ENCODE measurements at places on chromosomes 16 and 17.

GRCh38 chr16:580946-581498 is 8.8 kb upstream of the RAB40C start:
- no peak for DNase-seq

GRCh38 chr17:6940186-6940649 is 55.6 kb upstream of the ALOX12 start:
- no peak for DNase-seq

- no peak for DNase-seq
These were observed 8.2 kb downstream of the PRKCA start for GRCh38 chr17:66310528-66311148.

GRCh38 chr17:73069164-73069770 is 23.2 kb downstream of the SLC39A11 start:
- no peak for DNase-seq

- no peak for DNase-seq
These were observed 1.5 kb downstream of the MGAT5B start for GRCh38 chr17:76869496-76870376.

- DNase-seq: no peak
These were observed 33.5 kb downstream of the GRIN2C start for GRCh38 chr17:74825952-74826719.

GRCh38 chr17:52536489-52536888 is 378.0 kb upstream of the CA10 start:
- no peak for DNase-seq

GRCh38 chr17:29584452-29585079 is 4.9 kb downstream of the GIT1 start:
- DNase-seq: no peak

DNA sequence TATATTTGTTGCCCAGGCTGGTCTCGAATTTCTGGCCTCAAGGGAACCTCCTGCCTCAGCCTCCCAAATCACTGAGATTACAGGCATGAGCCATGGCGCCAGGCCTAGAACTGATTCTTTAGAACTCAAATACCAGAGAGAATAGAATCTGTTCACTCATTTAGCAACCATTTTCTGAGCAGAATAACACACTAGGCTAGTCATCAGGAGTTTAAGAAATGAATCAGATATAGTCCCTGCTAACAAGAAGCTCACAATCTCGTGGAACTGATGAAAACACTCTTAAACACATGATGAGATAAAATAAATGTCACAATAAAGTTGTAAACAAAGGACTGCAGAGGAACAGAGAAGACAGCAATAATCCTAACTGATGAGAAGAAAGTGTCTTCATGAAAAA is 55.8 kb upstream of the ADCY9 start:
- DNase-seq: no peak

DNA sequence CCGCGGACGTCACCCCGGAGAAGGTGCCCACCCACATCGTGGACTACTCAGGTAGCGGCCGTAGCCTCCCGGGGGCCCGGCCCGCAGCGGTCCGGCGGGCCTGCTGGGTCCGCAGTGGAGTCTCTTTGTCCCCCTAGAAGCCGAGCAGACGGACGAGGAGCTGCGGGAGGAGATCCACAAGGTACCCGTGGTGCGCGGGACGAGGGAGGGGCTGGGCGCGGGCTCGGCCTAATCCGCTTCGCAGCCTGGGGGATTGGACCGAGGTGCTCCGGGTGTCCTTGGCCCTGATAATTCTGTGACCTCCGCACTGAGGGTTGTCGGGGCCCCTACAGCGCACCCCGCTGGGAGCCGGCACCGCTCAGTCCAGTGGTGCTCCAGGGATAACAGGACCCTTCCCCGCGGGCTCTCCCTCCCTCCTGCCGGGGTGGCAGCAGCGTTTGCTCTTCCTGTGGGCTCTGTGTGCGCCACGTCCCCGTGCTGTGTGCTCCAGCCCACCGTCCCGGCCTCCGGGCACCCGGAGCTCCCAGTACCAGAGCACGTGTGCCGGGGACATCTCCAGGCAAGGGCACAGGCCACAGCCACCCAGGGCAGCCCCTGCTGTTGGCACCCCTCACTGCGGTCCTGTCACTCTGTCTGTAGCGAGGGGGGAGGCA is 713 bp downstream of the RHOT2 start:
- DNase-seq: no peak

DNA sequence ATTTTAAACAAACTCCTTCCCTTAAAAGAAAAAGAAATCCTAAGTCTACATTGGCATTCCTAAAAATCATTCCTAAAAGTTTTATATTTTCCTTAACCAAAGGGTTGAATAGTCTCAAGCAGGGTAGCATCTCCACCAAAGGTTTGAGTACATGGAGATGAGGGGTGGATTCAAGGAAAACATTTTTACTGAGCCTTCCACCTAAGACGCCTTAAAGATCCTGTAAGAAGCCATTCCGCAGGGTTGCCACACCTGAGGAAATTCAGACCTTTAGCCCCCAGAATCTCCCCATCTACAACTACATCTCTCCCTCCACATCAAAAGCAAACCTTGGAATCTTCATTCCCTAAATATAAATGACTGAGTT is 7.7 kb upstream of the AKTIP start:
- no peak for DNase-seq

DNA sequence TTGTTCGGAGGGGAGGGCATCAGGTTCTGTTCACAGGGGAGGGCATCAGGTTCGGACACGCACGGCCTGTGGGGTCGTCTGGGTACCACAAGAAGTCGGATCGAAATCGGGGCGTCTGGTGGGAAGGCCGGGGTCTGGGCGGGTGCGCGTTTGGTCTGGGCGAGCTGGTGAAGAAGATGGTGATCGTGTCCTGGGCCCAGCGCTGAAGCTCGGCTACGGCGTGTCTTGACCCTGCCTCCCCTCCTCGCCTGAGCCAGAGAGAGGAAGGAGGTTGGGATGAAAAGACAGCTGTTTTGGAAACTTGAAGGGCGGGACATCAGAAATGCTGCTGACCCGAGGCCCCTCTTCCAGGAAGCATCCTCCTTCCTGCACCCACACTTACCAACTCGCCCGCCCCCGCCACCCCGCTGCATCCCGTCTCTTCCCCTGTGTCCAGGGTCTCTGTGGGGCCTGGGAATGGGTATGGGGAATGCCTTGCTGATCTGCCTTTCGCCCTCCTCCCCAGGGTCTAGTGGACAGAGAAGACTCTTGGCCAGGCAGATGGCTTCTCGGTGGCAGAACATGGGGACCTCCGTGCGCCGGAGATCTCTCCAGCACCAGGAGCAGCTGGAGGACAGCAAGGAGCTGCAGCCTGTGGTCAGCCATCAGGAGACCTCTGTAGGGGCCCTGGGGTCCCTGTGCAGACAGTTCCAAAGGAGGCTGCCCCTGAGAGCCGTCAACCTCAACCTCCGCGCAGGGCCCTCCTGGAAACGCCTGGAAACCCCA is 498 bp downstream of the PIMREG start:
- DNase-seq: no peak

DNA sequence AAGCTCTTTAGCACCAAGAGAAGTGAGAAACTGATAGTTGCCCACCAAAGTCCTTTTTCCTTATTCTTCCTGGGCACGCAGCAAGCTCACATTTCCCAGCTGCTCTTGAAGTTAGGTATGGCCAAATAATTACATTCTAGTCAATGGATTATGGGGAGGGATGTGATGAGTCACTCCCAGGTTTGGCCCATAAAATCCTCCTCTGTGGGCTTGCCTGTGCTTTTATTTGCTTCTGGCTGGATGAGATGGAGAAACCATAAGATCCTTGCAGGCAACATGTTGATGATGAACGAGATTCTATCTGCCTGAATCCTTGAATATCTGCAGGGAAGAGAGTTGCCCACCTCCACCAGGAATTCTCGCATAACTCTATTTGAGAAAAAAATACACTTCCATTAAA is 568.3 kb upstream of the SALL1 start:
- DNase-seq: no peak

GRCh38 chr16:62732092-62732491 is 695.9 kb upstream of the CDH8 start:
- DNase-seq: no peak

- DNase-seq: no peak
These were observed 11.8 kb downstream of the DNAJA2 start for GRCh38 chr16:46961373-46962353.

GRCh38 chr17:40224718-40225550 is 5.8 kb downstream of the WIPF2 start:
- DNase-seq: no peak

DNA sequence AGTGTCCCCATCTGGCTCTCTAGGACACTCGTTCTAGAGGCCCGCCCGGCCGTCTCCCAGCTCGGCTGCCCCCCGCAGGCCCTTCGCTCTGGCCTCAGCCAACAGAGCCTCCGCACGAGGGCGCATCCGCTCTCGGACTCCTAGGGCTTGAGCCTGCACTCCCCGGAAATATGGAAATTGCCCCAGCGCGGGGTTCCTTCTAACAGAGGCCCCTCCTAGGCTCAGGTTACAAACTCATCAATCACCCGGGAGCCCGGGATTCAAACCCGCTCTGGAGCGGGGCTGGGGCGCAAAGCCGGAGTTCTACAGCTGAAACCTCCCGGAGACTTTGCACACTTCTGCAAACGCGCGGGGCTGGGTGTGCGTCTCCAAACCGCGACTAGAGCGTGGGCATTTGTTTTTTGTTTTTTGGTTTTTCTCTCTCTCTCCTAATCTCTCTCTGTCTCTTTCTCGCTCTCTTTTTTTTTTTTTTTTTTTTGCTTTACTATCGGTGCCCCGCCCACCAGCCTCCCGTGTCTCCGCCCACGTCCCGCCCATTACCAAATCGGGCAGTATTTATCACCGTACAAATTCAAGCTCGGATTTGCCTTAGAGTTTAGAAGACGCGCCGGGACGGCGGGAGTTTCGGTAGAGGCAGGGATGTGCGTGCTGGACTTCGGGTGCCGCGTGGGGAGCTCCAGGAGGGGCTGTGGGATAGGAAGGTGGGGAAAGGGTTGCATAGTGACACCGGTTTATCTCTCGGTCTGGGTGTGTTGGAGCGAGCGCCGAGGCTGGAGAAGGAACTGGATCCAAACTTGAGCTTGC is 2.4 kb upstream of the FOXL1 start:
- DNase-seq: peak; percentile 92

GRCh38 chr17:12118617-12119016 is 97.9 kb downstream of the MAP2K4 start:
- DNase-seq: no peak

DNA sequence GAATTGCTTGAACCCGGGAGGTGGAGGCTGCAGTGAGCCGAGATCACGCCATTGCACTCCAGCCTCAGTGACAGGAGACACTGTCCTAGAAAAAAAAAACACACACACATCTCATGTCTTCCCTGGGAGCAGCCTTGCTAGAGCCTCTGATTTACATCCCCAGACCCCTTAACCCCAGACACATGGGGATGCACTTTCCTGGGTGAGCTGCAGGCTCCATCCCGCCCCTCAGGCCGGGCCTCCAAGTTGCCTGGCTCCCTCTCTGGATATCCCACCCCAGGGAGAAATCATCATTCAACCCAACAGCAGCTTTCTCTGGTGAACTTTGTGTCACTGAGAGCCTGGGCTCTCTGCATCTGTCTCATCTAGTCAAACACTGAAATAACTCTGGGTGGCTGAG is 21.5 kb downstream of the SRL start:
- DNase-seq: no peak

- no peak for DNase-seq
These were observed 593.8 kb downstream of the MAF start for GRCh38 chr16:79006765-79007164.

GRCh38 chr17:42019509-42020404 is at the start of gene NKIRAS2:
Gene NKIRAS2, plus strand, starts transcription at chr17:42020090. Its CDS starts 1,488 bp downstream, at chr17:42021578.
- peak; percentile 68 for DNase-seq

- no peak for DNase-seq
These were observed 8.7 kb downstream of the MSL1 start for GRCh38 chr17:40130352-40131042.

GRCh38 chr17:65819810-65820209 is 258.4 kb upstream of the AXIN2 start:
- no peak for DNase-seq

GRCh38 chr16:85384833-85385462 is 228.2 kb upstream of the GSE1 start:
- no peak for DNase-seq

GRCh38 chr17:51442088-51442865 is 181.9 kb downstream of the UTP18 start:
- no peak for DNase-seq

DNA sequence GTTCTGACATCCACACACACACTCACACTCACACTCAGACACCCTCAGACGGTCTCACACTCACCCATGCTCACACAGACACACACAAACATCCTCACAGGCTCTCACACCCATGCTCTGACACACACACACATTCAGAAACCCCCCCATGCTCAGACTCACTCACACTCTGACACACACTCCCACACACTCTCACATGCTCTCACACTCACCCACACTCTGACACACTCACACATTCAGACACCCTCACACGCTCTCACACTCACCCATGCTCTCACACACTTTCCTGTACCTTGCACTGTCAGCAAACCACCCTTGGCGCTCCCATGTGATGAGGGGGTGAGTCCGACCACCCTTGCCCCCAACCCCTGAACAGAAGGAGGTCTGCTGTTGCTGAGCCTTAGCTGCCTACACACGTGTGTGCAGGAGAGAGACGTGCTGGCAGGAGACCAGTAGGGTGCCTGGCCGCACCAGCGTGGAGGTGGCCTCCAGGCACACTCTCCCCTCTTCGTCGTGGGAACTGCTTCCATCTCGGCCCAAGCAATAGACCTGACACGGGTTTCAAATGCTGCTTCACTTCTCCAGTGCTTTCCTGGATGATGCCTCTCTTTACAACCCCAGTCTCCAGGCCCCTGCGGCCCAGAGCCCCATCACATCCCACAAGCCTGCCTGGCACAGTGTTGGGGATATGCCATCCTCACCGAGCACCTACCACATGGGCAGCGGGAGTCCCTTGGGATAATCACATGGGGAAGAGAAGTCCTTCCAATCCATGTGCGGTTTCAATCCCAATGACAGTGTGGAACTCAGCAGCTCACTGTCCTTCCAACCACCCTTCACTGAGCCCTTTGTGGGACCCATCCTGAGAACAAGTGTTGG is 267.8 kb upstream of the FOXF1 start:
- DNase-seq: no peak

- no peak for DNase-seq
These were observed 173.0 kb downstream of the CCDC182 start for GRCh38 chr17:57572062-57572461.

DNA sequence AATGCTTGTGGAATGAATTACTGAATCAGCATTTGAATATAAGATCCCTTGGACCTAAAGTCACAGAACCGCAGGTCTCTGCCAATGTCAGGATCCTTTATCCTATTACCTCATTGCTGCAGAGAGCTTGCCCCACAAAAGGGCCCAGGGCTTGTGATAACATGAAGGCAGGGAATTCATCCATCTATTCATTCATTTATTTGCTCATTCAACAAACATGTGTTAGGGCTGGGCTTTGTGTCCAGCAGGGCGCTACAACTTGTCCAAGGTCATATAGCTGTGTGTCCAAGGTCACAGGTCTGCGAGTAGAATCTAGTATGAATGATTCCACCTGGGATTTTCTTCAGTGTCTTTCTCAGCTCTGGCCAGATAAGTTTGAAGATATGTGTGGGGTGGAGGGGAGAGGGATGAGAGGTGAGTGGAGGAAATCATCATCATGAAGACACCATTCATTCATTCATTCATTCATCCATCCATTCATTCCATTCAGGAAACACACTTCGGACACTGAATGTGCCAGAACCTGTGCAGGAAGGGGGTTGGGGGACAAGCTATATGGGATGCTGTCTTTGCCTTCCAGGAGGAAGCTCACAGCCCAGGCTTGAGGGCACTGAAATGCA is 1.3 kb upstream of the UNC45B start:
- no peak for DNase-seq

GRCh38 chr16:80899809-80900592 is 95.6 kb upstream of the CDYL2 start:
- DNase-seq: peak; percentile 48

- no peak for DNase-seq
These were observed 66.6 kb upstream of the ELAC2 start for GRCh38 chr17:13084420-13084819.

GRCh38 chr16:75584108-75584507 is 17.9 kb downstream of the GABARAPL2 start:
- DNase-seq: no peak
